ENCODE measurements at places on chromosomes 2 and 18.
A peak's percentile ranks its signal among the peaks of the same experiment; 100 is the strongest.

DNA sequence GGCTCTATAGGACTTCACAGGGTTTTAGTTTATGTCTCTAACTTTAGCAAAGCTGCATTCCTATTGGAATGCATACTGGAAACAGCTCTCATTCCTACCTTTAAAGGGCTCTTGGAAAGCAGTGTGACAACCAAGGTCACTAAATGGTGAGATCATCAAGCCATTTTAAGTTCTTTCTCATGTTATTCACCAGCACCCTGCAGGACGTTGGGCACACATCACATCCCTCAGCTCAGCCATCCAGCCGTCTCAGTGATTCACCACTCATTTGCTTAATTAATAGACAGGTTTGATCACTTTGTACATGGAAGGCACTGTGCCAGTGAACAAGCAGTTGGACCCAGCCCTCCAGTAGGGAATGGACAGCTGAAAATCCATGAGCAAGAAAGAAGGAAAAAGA lies 32.2 kb upstream of the RBM44 start:
- peak; percentile 61 for DNase-seq

DNA sequence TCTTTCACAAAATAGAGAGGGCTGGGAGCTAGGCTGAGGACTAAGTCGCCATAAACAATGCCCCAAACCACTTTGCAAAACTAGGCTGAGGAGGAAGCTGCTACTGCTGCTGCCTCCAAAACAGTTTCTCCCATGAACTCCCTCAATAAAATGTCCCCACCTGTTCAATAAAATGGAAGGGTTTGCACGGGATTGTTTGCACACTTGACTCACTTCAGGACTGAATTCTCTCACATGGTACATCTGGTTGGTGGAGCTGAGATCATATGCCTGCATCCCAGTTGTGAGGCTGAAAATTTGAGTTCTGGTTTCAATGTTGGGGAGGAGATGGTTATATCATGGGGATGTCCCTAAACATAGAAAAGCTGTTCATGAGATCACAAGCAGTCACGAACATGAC lies 26.5 kb downstream of the NCKAP5 start:
- DNase-seq, result no peak

GRCh38 chr2:46802665-46803546 lies 112.7 kb downstream of the MCFD2 start:
- DNase-seq, result peak; percentile 24

DNA sequence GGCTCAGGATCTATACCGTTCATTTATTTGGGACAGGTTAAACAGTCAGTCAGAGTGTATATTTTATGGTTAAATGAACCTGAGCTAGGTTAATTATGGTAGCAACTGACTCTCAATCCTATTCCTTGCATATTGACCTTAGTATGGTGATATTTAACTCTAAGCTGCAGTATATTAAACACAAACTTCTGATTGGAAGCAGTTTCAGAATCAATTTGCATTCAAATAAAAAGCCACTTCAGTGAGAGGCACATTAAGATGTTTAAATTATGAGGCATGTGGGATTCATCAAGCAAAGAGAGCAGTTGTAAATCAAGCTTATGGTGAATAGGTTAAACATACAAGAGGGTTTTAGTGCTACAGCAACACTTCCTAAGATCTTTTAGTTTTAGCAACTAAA lies 40.4 kb downstream of the FRZB start:
- DNase-seq, result no peak

DNA sequence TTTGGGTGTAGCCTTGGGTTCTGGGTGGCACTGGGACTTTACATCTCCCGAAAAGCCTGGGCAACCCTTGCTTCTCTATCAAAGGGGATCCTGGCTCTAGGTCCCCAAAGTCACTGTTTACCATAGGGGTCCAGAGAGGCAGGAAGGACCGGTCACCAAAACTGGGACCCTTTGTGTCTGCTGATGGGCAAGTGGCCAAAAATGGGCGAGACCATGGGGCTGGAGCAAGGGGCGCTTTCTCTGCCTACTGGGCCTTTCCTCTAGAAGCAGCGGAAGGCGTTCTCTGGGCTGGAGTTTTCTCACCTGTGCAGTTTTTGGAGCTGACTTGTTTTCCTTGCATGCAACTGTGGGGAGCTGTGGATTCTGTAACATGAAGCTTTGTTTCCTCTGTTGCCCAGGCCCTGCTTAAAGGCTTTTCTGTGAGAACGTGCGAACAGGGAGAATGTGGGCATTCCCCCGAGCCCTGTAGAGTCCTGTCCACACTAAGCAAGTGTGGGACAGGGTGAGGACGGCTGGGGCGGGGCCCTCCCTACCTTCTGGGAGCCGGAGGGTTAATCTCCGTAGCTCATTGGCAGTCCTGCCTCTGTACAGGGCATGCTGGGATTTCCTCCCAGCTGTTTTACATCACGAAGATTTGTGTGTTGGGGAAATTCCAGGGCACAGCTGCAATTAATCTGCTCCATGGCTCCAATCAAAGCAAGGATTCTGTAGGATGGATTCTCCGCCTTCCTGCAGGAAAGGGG lies 50.2 kb downstream of the TGOLN2 start:
- DNase-seq, result peak; percentile 88

- no peak for DNase-seq
Observed at GRCh38 chr2:175737722-175738361, 264.2 kb downstream of the LNPK start.

DNA sequence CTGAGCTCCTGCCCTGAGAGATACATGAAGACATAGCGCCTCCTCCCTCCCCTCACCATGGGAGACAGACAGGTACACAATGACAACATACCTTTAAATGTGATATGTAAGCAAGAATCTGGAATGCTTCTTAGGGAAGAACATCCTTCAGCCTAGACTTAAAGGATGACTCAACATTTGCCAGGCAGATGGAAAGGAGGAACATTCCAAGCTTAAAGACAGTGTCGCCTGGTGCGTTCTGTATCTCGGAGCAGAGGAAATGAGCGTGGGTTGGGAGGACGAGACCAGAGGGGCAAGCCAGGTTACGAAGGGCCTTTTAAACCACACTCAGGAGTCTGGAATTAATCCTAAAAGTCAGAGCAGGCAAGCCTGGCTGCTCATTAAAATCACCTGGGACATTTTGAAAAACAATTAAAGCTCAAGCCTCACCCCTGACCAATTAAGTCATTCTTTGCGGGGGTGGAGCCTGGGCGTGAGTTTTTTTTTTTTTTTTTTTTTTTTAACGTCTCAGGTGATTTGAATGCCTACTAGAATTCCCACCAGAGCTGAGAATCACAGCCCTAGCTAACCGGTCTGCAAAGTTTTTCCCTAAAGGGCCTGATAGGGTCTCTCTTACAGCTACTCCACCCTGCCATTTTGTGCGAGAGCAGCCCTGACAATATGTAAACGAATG lies 131.2 kb upstream of the SEC11C start:
- peak; percentile 78 for DNase-seq

- no peak for DNase-seq
Observed at GRCh38 chr2:98034745-98035144, 39.0 kb upstream of the TMEM131 start.

DNA sequence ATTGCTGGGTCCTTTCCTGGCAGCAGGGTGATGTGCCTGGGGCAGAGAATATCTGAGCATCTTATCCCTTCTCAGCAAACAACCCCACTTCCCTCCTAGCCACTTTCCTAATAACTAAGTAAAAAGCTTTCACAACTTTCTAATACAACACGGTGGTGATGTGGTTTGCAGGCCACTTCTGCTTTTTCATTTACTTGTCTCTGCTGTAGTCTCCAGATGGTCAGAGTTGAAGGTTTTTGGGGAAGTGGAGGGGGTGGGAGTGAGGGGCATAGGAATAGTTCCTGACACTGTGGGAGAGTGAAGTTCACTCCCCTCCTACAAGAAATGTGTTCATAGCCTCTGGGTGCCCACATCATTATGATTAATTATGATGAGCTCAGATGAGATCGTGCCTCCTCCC lies 11.6 kb downstream of the OXER1 start:
- DNase-seq, result peak; percentile 16

Data from GM23248 (cell line).